ENCODE measurements at places on chromosomes 7 and 10.

- DNase-seq = no peak
Measured at GRCh38 chr7:24717694-24718320, 39.5 kb downstream of the GSDME start.

GRCh38 chr7:21927693-21928092, 18.0 kb downstream of the CDCA7L start:
- no peak for DNase-seq

DNA sequence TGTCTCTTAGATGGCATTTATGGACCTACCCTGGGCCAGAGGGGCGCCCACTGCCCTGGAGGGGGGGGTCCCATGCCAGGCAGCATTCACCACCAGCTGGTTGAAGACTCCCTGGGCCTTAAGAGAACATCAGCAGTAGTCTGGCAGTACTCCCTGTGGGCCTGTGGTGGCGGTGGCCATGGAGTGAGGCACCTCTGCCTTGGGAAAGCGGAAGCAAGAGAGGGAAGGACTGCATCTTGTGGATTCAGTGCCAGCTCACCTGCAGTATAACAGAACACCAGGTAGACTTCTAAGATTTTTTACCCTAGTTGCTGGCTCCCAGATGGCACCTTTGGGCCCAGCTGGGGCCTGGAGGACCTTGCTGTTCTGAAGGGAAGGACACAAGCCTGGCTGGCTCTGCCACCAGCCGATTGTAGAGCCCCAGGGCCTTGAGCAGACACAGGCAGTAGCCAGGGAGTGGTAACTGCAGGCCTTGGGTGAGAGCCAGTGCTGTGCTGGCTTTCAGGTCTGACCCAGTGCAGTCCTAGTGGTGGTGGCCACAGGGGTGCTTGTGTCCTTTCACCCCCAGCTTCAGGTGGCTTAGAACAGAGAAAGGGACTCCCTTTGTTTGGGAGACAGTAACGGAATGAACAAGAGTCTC, 15.8 kb downstream of the PLAC9 start:
- DNase-seq = no peak

- no peak for DNase-seq
Measured at GRCh38 chr7:116465125-116465524, 34.4 kb upstream of the CAV2 start.

DNA sequence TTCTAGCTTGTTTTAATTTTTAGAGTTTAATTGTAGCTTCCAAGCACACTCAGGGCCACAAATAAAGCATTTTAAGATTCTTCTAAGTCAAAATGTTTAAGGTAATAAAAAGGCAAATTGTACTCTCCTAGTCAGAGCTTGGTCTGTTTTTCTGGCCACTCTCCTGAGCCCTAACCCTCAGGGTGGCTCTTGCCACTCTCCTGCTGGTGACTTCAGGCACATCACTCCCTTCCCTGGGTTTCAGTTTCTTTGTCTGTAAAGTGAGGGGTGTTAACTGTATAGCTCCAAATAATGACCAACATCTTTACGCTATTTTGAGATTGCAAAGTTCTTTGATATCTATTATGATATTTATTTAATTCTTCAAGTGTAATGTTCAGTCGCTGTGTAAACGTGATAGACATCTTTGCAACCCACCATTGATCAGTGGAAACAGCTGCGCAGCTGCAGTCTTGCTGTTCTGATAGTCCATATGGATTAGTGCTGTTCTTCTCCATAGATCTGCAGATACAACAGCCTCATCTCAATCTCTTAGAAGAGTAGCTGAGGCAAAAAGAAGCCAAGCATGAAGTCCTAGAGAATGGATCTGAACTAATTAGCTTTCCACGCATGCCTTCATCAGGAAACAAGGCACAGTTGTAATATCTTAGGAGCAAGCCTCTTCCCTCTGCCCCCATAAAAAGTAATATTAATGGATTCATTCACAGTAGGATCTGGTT, 189.9 kb downstream of the PLPP4 start:
- DNase-seq = no peak

GRCh38 chr7:134089446-134089845, 37.7 kb upstream of the LRGUK start:
- no peak for DNase-seq

- peak; percentile 73 for DNase-seq
Measured at GRCh38 chr7:30225863-30226613, 58.4 kb upstream of the ZNRF2 start.
